ENCODE measurements at places on chromosomes 7 and 10. TPM values are rescaled to one million over a fixed set of nuclear protein-coding genes. Genes with fewer than 3 reads are reported as not detected.

The PHF14 gene
- total RNA-seq = 15.6 TPM

The CDK14 gene
- 25.7 TPM for total RNA-seq

The EN2 gene
- total RNA-seq = not detected

The LIPK gene
- not detected for total RNA-seq

DNA sequence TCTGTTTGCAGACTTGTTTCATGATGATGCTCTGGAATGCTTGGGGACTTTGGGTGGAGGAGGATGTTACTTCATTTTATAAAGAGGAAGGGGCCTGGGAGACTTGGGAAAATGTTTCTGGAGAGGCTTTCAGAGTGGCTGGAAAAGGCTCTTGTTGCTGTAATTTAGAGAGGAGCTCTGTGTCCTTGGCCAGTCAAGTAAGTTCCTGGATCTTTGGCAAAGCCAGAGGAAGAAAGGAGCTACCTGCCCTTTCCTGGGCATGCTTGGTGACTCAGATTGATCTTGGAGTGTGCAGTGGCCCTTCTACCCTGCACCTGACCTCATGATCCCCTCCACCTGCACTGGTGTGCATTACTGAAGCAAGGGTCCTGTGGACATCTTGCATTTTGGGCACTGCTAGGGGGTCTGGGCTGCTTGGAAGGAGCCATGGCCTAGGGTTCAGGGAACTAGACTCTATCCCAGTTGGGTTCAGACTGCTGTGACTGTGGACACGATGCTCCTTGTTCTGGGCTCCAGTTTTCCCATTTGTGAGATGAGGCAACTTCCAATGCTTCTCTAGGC, 56.1 kb downstream of the ADCYAP1R1 start:
- no peak for DNase-seq

- no peak for DNase-seq
Measured at GRCh38 chr7:24965831-24966708, 13.9 kb downstream of the OSBPL3 start.

GRCh38 chr10:104109908-104110662, 11.9 kb upstream of the SFR1 start:
- no peak for DNase-seq

DNA sequence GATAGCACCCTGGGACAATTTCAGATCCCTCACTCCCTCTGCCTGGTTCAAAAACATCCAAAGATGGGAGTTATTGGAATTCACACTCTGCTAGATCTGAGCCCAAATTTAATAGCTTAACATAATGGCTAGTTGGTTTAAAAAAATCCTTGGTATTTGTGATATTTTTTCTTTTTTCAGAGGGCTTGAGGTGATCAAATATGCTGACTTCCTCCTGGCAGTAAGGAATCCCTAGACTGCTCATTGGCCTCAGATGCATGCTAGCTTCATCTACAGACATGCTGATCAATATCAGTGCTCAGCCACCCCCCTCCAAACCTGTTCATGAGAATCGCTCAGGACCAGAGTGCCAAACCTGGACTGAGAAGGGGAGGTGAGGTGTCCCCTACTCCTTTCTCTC, 74.7 kb upstream of the PLPP4 start:
- no peak for DNase-seq

- DNase-seq = no peak
Measured at GRCh38 chr10:34430685-34431084, 384.4 kb downstream of the PARD3 start.

DNA sequence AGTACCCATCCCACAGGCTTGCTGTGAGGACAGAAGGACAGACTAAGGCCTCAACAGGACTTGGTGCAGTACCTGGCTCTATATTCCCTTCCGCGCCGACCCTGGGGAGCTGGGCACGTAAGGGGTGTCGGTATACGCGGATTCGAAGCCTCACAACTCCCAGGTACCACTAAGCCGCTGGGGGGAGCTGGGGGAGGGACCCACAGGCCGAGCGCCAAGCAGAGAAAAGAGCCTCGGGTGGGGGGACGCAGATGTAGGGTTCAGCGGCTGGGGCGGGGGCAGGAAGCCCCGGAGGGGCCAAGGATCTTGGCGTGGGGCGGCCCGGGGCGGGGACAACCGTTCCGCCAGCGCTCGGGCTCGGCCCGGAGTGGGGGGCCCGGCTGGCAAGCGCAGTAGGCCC, 126.4 kb upstream of the ZNF746 start:
- peak; percentile 75 for DNase-seq

DNA sequence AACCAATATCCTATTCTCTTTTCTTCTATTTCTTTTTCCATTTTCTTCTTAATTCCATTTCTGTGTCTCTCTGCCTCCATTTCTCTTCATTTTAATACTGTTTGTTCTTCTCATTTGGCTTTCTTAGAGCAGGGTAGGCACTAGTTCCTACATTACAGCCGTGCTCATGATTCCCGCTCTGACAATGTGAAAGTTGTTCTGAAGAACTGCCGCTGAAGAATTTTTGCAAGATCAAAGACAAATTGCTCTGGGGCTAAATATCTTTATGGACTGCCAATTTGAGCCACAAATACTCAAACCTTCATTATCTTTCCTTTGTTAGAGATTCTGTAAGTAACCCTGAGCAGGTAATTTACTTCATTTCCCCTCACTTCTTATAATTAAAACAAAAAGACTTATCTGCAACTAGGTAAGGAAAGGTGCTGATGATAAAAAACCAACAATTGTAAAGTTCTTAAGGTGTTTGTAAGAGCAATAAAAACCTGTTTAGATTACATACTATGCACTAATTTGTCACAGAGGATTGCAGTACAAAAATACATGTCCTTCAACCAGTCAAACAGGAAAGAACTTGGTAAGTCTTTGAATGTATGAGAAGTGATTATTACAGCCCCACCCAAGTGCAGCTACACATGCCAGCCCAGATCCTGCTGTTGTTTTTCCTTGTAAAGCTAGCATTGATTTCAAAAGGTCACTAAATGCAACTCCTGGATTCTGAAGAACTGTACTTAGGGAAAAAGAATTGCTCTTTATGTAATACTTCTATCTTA, 127.5 kb downstream of the COL28A1 start:
- no peak for DNase-seq

DNA sequence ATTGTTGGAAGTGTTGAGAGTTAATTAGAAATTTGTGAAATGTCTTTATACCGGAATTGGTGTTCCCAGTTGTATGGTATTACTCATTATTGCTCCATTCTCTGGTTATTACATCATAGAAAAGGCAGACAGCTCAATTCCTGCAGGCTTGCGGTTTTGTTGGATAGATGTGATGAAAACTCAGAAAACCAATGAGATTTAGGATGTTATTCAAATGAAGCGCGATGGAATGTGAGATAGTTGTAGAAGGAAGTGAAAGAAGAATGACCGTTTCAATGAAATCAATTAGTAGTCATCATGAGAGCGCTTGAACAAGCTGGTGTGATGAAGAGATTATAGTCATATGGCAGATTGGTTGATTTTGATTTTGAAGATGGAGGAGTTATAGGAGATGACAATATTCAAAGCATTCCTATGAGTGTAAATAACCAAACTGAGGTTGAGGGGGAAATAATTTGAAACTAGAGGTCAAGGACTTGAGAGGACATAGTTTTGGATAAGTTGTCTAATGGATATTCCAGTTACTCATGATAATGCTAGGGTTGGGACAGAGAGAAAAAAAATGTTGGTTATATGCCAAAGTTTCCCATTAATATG, 991.5 kb downstream of the NRG3 start:
- no peak for DNase-seq

DNA sequence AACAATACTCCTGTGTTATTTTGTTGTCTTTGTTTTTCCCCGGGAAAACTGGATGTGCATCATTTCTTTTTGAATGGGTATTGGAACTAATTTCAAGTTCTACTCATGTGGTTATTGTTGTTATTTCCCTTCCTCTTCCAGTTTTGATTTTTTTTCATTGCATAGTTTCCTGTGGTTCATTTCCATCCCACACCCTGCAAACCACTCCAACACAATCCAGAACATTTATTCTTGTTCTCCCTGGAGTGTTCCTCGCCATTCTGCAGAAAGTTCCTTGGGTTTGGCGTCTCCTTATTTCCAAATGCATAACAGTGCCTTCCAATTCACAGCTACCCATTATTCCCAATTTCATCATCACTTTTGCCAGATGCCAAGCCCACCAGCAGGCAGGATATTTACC, 775.1 kb downstream of the TNS3 start:
- DNase-seq = no peak

All from cardiac septum (tissue), 1 donor.